ENCODE measurements at places on chromosomes 4 and X.
A peak's percentile ranks its signal among the peaks of the same experiment; 100 is the strongest.

DNA sequence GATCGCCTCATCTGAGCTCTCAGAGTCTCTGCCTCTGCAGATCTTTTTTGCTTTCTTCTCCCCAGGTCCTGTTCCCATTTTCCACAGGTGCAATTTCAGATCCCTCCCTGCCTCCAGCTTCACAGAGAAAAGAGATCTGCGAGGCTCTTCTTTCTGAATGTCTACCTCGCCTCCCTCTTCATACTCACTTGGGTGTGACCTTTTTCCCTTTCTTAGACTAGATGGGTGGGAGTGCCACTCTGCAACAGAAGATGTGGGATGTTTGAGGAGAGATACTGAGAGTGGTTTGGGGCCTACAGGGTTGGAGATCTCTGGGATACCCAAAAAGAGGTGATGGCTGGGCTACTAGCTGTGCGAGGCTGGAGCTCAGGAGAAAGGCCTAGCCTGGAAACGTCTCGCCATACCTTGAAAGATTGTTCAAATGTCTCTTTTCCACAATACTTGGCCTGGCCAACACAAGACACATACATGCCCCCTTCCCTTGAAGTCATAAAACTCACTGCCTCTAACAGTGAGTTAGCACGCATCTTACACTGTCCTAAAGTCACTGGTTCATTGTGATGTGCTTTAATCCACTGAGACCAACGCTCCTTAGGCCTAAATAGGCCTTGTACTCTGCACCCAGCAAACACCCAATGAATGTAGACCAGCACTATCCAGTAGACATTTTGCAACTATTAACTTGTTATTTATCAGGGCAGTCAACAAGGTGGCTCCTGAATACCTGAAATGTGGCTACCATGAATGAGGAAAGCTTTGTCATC, 33.6 kb downstream of the IRF2 start:
- DNase-seq = no peak

DNA sequence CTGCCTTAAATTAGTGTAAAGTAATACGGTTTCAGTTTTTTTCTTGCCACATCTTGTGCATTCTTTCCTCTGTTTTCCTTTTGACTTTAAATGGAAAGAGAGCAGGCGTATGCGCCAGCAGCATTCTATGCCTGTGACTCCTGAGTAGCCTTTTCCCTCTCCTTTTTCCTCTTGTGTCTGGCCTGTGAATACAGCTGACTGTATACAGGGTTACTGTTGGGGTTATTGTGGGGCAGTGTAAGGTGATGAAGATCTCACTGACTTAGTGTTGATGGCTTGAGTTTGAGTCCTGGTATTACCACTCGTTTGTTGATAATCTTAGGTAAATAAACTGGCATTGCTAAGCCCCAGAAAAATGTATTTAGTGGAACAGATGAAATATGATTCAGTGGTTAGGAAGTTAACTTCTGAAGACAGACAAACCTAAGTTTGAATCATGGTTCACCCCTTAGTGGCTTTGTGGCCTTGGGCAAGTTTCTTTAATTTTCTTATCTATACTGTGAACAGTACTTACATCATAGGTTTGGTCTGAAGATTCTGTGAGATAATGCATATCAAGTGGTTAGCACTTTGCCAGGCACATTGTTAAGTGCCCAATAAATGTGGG, 105.1 kb downstream of the FNIP2 start:
- peak; percentile 68 for DNase-seq

- no peak for DNase-seq
Measured at GRCh38 chrX:10231461-10231860, 74.7 kb downstream of the CLCN4 start.

GRCh38 chrX:65136424-65136823, 160.2 kb upstream of the ZC4H2 start:
- DNase-seq = no peak

DNA sequence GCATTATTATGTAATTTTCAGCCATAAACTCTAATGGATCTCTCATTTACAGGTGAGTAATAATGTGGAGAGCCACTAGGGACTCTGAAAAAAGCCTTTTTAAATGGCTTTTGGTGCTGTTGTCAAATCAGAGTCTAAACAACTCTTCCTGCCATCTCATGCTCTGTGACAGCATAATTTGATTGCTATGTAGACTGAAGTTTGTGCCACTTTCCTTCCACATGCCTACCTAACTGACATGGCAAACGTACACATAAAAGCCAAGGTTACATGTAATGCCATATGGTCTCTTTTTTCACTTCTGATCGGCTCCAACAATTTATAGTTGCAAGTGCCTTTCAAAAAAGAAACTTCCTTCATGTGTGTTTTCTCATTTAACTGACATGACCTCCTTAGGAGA, 94.3 kb downstream of the SH2D1A start:
- DNase-seq = no peak

DNA sequence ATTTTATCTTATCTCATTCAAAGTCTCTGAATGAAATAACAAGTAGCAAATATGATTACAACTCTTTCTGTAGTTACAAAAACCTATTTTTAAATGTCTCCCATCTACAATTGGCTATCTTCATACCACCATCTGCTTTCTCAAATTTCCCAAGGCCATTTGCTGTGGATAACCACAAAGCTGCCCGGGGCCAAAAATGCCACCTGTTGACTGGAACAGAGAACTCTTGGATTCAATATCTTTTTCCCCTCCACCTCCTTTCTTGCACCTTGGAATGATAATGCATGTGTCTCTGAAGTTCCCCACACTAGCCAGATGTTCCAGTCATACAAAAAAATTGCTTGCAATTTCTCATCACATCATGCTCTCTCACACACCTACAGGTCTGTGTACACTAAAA, 93.3 kb upstream of the SCML1 start:
- DNase-seq = no peak

GRCh38 chrX:9108054-9108453, 74.1 kb upstream of the FAM9B start:
- no peak for DNase-seq

DNA sequence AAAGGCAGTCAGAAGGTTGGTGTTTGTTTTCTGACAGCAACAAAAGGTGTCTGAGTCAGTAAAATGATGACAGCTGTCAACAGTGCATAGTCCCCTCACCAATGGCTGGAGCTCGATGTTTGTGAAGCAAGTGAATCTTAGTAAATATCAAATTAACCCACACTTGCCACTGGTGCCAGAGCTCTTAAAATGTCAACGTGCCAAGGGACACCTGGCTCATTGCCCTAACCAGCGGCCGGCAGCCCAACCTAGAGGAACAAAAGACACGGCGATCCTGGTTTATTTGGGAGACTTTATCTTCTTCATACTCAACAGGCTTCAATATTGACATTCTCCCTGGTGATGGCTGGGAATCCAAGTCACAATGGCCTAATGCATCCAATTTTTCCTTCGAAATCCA, 143.4 kb downstream of the CPEB2 start:
- no peak for DNase-seq

DNA sequence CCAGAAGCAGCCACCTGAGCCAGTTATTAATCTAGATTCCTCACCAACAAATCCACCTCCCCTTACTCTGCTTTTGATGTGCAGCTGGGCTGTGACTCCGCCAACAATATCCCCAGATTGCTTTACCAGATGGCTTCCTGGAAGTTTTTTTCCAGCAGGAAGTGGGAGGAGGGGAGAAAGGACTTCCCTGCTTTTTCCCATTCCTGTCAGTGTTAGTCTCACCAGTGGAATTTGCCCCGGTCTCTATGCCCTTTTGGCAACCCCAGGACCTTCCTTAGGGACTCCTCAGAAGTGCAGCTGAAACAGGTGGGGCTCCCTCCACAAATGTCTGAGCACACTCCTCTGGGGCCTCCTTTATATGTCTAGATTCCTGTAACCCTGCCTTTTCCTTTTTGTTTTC, 465.2 kb upstream of the IGFBP7 start:
- no peak for DNase-seq

- no peak for DNase-seq
Measured at GRCh38 chr4:83996254-83996653, 460.3 kb downstream of the GPAT3 start.

DNA sequence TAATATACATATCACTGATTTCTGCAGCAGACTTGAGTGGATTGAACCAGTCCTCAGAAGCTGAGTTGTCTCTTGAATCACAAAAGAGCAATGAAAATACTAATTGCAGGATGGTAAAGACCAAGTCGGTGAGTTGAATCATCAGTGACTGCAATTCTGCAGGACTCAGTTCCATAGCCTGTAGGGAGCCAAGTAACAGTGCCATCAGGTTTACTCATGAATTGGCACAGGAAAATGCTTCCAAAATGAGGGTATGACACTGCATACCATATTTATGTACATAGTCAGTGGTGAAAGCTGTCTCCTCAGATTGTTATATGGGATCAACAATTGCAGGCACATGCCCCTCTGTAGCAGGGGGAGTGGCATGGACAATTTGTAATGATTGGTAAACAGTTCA, 192.8 kb downstream of the CCNG2 start:
- no peak for DNase-seq

GRCh38 chr4:55475394-55476243, 71.1 kb downstream of the CLOCK start:
- peak; percentile 13 for DNase-seq

DNA sequence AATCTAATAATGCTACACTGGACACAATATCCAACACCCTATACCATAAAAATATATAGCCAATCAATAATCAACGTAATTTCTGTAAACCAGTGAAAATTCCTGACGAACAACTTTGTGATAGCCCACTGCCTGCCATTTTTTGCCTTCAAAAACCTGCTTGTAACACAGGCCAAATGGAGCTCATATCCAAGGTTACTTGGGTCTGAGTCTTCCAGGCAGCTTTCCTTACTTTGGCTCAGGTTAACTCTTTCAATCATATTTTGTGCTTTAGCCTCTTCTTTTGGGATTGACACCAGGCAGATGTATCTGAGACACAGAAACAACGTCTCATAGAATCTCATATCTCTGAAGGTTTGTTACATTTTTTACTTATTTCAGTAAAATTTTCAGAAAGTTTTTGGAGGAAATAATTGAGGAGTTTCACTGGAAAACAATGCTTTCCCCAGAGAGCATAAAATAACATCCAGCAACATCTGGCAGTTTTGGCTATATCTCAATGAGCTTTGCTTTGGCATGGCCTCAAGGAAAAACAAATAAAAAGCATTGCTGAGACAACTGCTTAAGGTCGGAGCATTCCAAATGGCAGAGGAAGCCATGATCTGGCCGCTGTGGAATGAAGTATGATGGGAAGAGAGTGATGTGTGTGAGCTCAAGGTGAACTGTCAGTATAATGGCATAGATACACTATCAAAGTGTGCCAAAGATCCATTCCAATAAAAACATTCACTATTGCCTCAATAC, 162.9 kb upstream of the SPIN4 start:
- DNase-seq = peak; percentile 56

- no peak for DNase-seq
Measured at GRCh38 chr4:170388255-170388654, 298.5 kb upstream of the AADAT start.

- no peak for DNase-seq
Measured at GRCh38 chrX:2684256-2684655, 6.8 kb upstream of the CD99 start.

DNA sequence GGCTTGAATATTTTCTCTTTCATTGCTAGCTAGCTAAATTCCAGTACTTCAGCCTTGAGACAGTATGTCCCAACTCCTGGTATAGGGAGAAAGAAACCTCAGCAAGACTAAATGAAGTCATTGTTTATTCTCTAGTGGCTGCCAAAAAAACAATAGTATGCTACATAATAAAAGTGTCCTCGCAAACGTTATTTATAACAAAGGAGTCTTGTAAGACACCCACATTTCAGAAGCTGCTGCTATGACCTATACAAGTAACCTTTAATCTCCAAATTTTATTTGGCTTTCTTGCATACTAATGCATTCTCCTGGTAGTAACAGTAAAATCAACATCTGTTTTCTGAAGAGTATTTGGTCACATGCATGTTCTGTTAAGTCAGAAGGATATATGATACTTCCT, 28.8 kb downstream of the NEK1 start:
- DNase-seq = no peak

- no peak for DNase-seq
Measured at GRCh38 chr4:145619639-145619996, 433 bp downstream of the MMAA start.

GRCh38 chrX:19334945-19335626, 8.6 kb upstream of the PDHA1 start:
- DNase-seq = no peak

DNA sequence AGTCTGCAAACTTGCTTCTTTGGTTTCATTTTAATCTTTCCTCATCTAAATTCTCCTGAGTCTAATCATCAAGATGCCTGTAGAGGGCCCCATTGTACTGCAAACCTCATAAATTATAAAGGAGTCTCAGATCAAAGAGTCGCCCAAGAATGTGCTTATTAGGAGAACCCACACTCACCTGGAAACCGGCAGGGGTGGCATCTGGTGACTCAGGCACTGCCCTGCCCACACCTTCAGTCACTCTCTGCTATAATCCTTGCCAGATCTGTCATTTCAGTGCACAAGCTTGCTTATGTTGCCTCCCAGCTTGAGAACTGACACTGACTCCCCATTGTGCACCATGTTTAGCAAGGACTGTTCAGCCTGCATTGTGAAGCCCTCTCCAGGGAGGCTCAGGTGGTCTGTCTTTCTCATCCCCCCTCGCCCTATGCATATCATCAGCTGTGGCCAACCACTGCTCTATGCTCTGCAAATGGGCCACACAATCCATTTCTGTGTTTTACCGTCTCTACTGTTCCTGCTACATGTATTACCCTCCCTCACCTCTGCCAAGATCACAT, 12.4 kb downstream of the EPGN start:
- DNase-seq = peak; percentile 46

- DNase-seq = no peak
Measured at GRCh38 chr4:153210727-153211126, 6.5 kb downstream of the TRIM2 start.

DNA sequence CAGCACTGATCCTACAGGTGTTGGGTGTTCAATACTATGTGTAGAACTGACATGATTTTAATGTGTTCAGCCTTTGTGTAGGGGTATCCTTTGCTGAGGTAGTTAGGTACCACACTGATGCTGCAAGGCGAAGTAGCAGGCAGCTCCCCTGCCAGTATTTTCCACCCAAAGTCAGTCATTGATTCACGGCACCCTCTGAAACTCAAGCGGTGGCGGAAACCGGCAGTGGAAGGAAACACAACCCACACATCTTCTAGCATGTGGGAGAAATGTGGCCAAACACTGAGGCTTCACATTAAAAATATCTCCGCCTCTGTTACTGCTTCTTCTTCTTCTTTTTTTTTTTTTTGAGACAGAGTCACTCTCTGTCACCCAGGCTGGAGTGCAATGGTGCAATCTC, 126.3 kb downstream of the AASDH start:
- DNase-seq = no peak

DNA sequence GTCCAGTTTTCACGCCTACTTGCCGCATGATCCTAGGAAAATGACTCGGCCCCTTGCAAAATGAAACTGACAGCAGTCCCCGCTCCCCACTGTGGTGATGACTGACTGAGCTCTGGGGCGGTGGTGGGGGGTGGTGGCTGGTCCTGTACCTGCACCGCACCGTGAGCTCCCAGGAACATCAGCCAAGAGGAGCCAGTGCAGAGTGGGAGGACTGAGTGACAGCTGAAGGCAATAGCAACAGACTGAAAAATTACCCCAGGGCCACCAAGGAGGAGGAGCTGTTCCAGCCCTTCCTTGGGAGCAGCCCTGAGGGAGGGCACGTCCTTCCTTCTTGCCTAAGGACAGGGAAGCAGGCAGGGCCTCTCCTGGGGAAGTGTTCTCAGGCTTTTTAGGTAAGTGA, 2.4 kb upstream of the C4orf50 start:
- DNase-seq = no peak

- no peak for DNase-seq
Measured at GRCh38 chr4:153026591-153027346, 90.6 kb downstream of the FHDC1 start.

- DNase-seq = no peak
Measured at GRCh38 chr4:5379895-5380294, 328.5 kb downstream of the EVC2 start.

GRCh38 chr4:165813606-165814005, 59.4 kb upstream of the TLL1 start:
- no peak for DNase-seq

All from AG04450 (cell line).